ENCODE measurements at places on chromosomes 7 and 10.

DNA sequence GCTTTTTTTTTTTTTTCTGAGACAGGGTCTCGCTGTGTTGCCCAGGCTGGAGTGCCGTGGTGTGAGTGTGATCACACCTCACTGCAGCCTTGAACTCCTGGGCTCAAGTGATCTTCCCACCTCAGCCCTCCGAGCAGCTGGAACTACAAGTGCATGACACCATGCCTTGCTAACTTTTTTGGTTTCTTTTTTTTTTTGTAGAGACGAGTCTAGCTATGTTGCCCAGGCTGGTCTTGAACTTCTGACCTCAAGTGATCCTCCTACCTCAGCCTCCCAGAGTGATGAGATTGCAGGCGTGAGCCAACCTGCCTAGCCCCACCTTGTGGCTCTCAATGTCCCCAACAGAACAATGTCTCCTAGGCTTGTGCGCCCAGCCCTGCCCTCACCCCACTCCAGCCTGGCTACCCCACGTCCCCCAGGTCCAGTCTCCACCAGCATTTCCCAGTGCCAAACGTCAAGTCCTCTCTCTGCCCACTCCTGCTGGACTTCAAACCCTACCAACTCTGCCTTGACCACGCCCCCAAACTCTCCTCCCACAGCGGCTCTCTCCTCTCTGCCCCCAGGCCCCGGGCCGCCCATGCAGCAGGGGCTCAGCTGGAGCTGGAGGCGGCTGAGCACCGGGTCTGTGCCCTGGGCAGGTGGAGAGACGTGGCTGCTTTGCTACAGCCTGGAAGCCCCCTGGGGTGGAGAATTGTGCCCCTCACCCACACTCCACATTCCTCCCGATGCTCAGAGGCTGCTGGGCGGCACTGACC lies 18.9 kb downstream of the BHLHA15 start:
- no peak for DNase-seq

DNA sequence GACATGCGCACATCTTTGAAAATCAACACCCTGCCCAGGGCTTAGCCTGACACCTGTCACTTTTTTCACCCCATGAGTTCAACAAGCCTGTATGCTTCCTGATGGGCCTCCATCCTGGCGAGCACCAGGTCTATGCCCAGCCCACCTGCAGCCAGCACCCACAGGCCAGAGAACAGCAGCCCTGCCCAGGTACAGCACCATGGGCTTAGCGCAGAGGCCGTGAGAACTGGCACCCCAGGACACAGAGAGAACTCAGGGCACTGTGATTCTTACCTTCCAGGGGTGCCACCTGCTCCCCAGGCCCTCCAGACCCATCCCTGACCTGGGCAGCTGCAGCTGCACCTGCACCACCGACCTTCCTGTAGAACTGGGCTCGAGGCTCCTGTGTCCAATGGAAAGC lies 536.6 kb downstream of the TCERG1L start:
- no peak for DNase-seq

DNA sequence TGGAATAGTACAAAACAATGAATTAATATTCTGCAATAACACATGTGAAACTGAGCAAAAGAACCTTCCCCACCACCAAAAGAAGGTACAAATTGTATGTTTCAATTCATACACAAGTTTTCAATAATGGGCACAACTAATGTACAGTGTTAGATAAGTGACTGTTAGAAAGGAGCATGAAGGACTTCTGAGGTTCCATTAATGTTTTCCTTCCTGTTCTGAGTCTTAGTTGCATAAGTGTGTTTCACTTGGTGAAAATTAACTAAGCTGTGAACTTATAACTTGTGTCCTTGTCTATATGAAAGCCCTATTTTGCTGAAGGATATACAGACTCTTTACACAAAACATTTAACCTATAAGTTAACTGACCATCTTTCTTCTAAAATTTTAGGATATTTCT lies 8.2 kb downstream of the GSAP start:
- DNase-seq: no peak

GRCh38 chr10:110764793-110765512 lies 106.8 kb upstream of the PDCD4 start:
- no peak for DNase-seq

DNA sequence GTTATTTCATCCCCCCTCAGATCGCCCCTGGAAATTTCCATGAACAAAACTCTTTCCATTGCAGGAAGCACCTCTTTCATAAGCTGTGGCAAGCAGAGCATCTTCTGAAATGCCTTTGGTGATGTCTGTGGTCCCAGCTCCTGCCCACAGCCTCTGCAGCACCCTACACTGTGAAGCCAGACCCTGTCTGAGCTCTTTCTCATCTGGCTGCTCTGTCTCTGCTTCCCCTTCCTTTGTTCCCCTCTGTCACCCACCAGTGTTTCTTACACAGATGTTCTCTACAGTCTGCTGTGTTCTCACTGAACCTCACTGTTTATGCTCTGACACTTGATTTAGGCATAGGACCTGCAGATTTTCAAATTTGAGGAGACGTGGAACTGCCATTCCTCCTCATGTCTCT lies 1.9 kb upstream of the TAS2R39 start:
- no peak for DNase-seq

DNA sequence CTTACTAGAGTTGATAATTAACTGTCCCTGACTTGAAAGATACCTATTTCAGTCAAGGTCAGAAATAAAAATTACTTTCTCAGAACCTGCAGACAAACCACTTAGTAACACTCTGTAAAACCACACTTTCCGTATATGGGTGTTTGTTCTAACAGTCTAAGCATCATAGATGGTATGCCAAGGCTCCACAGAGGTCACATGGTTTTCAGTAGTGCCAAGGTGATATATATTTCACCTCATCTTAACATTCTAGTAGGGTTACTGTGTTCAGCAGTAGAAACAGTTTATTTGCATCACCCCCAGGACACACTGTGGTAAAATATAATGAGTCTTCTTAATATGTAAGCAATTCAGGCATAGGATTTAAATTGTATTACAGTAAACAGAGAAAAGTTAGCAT lies 61.5 kb downstream of the KCND2 start:
- no peak for DNase-seq

DNA sequence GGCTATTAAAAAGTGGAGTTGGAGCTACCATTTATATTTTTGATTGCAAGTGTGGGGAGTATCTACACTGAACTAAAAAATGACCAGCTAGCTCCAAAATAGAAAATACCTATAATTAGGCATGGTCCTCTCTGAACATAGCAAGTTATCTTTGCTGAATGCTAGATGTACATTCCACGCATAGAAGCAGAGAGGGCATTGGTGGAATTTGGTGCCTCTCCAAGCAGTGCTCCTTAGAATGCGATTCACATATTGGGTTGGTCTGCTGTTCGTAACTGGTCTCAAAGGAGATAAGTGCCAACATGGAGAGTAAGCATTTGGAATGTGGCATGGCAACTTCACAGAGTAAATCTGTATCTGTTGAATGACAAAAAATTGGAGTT lies 196.2 kb downstream of the PTN start:
- DNase-seq: no peak

GRCh38 chr7:47580175-47580706 lies 1.7 kb downstream of the TNS3 start:
- no peak for DNase-seq

DNA sequence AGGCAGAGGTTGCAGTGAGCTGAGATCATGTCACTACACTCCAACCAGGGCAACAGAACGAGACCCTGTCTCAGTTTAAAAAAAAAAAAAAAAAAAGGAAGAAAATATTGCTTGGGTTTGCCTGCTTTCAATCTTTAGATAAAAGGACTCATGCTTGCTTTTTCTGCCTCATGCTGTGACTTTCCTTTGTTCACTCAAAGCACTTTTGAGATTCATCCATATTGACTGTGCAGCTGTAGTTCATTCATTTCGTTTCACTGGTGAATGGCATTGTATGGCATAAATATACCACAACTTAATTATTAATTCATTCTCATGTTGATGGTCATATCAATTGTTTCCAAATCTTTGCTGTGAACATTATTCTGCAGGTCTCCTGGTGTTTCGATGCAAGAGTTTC lies 97.6 kb upstream of the NFE2L3 start:
- no peak for DNase-seq

- DNase-seq: no peak
These were observed 135.2 kb upstream of the PODXL start for GRCh38 chr7:131691454-131692130.

- DNase-seq: no peak
These were observed 233.2 kb upstream of the PRKCQ start for GRCh38 chr10:6813306-6813705.

DNA sequence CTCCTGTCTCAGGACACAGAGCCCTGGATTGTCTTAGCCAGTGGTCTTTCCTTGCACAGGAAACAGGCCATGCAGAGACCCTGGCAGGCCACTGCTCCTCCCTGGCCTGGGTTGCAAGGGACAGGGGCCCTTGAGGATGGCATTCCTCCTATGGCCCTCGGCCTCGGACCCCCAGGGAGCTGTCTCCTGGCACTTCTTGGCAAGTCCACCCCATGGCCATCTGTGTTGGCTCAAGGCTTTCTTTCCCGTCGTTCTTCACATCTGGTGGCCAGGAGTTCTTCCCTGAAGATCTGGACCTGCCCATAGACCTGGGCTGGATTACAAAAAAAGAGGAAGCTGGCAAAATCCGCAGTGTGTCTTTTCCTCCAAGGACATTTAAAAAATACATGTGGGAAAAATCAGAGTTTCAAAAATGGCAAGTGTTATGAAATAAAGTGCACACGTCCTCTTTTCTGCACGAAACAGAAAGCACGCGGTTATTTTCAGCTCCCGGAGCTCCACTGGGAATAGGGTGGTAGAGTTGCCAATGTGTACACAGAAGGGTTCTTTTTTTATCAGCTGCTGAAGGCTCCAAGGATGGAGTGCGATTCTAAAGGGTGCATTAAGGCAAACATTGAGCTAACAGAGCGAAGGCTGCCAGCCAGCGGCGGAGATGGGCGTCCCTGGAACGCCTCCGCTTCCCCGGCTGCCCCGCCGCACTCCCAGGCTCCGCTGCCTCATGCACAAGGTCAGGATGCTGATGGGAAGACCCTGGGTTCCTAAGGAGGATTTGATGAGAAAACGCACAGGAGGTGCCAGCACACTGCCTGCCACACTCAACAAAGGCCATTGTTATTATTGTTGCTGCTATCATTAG lies 62.8 kb upstream of the FAM20C start:
- DNase-seq: no peak

- no peak for DNase-seq
These were observed 466.6 kb upstream of the IGFBP3 start for GRCh38 chr7:46387646-46388045.

DNA sequence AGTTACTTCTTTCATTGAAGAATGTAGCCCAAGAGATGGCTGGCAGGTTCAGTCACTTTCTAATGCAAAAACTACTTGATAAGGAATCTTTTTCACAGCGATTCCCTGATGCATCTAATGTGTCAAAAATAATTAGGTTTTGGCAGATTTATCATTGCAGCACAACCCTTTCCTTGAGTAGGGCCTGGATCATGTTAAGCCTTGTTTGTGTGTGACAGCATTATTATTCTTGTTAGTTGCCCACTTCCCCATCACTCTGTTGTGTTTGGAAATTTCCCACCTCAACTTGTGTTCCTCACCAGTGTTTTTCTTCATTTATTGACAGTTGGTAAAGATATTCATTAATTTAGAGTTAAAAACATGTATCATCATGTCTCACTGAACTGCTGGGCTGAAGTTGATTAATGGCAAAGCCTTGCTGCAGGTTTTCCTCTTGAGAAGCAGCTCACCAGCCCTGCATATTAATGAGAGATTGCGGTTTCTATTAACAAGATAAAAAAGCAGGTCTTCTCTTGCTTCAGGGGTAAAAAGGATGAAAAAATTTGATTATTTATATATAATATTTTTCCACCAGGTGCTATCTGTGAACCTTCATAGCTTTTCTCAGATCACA lies 233.3 kb upstream of the MDFIC start:
- no peak for DNase-seq

- no peak for DNase-seq
These were observed 162.0 kb upstream of the MAGI2 start for GRCh38 chr7:79615466-79615865.

DNA sequence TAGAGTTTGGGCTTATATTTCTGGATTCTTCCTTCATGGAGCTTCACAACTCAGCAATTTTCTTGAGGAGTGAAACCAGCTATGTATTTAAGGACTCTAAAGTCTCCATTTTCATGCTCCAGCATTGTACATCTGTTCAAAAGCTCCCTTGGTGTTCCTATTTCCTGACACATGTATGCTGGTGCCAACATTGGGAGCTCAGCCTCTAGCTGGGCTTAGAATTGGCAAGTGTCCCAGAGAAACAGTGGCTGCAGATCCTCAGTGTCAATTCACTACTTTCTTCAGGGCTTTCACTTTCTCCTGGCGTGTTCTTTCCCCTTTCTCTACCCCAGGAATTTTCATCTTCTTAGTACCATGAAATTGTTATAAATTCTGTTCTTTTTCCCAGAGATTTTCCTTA lies 103.1 kb downstream of the ZNF467 start:
- DNase-seq: peak; percentile 34

DNA sequence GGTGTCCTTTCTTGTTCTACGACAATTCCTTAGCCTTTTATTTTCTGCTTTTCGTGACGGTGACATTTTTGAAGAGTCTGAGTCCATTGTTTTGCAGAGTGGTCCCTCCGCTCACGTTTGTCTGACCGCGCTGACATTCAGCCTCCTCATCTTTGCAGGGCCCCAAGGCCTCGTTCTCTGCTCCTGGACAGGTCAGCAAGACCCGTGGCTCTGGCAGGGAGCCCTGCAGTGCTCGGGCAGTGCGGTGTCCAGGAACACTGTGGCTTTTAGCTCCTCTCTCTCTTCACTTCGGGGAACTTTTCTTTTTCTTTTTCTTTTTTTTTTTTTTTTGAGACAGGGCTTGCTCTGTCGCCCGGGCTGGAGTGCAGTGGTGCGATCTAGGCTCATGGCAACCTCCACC lies 142.5 kb downstream of the DNAJB6 start:
- no peak for DNase-seq

- DNase-seq: no peak
These were observed 73.9 kb upstream of the CABCOCO1 start for GRCh38 chr10:61588770-61589211.

DNA sequence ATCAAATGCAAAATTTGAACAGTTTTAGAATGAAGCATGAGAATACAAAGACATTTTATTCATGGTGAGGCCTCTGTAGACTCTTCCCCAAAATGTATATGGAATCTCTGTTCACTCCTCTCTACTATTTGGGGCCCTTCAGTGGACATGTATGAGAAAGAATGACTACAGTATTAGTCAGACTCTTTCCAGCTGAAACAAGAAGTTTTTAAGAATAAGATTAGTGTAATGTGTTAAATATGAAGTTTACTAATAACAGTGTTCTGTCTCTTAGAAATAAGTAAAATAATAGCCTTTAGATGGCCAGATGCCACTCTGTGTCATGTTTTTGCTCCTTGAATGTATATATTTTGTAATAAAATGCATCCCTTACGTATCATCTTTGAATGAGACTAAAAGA lies 585.6 kb downstream of the SUGCT start:
- no peak for DNase-seq

GRCh38 chr10:118341791-118342637 lies at the start of gene FAM204A:
TSS of gene FAM204A (minus strand) at chr10:118342324. CDS start at chr10:118336415, 5,909 bp downstream.
- DNase-seq: peak; percentile 93

GRCh38 chr10:37712489-37713131 lies 144.8 kb downstream of the ZNF248 start:
- no peak for DNase-seq

GRCh38 chr10:34319197-34319846 lies 495.8 kb downstream of the PARD3 start:
- DNase-seq: no peak

GRCh38 chr7:50212016-50212325 lies 92.5 kb upstream of the IKZF1 start:
- no peak for DNase-seq
